ENCODE measurements at places on chromosomes 13 and 19.

GRCh38 chr13:93824286-93824685, 597.7 kb downstream of the GPC6 start:
- no peak for DNase-seq

GRCh38 chr13:82606008-82606407, 1276.3 kb downstream of the SLITRK1 start:
- DNase-seq = no peak

- DNase-seq = no peak
Observed at GRCh38 chr13:36770741-36771140, 48.3 kb upstream of the RFXAP start.

- DNase-seq = no peak
Observed at GRCh38 chr19:45254044-45254531, 3.0 kb downstream of the MARK4 start.

DNA sequence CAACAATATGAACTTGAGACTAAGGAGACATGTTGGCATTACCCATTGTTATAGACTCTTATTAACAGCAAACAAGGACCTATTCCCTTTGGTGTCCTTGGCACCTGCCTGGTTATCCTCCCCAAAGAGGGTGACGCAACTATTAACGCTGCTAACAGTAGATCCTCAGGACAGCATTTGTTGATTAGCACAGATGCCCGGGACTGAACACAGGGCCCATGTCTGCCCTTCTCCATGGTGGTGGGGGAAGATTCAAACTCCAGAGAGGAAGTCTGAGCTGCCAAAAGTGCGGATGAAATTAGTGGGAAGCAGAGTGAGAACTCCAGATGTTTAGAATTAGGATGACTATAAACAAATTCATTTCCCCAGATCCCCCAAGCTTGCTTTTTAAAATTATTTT, 101.2 kb upstream of the RAP2A start:
- no peak for DNase-seq

DNA sequence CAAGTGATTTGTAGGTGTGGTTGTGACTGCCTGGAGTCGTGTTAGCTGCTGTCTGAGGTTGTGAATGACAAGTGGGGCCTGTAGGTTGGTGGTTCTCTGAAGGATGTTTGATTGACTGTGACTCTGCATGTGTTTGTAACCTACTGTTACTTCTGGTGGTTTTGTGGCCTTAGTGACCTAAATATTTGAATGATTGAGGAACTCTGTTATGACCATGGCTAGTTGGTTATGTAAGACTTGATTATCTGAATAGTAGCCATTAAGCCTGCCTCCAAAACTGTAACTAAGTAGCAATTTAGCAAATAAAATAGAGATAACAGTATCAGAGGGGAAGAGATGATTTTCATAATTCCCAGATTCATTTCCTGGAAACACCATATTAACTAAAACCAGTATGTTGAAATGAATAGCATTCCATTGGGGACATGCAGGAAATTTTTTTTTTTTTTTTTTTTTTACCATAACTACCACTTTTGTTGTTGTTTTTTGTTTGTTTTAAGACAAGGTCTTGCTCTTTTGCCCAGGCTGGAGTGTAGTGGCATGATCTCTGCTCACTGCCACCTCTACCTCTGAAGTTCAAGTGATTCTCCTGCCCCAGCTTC, 865 bp downstream of the ZNF382 start:
- DNase-seq = no peak

GRCh38 chr13:49840266-49840665, 47.8 kb upstream of the KPNA3 start:
- no peak for DNase-seq

DNA sequence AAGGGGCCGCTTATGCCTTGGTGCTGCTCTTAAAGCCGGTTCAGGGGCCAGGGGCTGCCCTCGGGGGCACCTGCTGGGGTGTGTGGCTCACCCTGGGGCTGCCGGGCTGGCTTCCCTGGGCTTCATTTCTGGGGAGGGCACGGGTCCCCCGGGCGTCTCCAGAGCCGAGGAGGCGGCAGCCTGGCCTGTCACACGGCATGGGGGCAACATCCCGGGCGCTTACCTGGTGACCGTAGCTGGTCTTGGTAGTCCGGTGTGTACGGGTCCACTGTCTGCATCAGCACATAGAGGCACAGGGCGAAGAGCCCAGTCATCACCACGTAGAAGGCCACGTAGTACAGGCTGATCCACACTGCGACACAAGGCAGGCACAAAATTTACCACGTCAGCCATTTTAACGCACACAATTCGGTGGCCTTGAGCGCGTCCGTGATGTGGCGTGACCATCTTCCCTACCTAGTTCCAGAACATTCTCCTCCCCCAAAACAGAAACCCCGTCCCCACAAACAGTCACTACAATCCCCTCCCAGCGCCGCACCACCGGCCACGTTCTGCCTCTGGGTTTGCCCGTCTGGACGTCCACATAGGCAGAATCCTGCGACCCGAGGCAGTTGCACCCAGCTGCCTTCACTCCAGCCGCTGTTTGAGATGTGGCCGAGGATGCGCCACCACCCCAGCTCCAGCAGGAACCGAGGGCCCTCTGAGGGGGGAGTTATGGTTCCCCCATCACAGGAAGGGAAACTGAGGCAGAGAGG, 3.2 kb downstream of the ATP4B start:
- no peak for DNase-seq

Measured in CD4-positive, alpha-beta T cell treated with Interferon gamma for 1 hour (primary cell).